MM.1S (cell line): ENCODE measurements at places on chromosomes 1 and 21.

- no peak for DNase-seq
Measured at GRCh38 chr1:5272325-5272724, 617.9 kb downstream of the AJAP1 start.

- DNase-seq: peak; percentile 21
Measured at GRCh38 chr1:52195161-52195560, 53.3 kb downstream of the ZFYVE9 start.

DNA sequence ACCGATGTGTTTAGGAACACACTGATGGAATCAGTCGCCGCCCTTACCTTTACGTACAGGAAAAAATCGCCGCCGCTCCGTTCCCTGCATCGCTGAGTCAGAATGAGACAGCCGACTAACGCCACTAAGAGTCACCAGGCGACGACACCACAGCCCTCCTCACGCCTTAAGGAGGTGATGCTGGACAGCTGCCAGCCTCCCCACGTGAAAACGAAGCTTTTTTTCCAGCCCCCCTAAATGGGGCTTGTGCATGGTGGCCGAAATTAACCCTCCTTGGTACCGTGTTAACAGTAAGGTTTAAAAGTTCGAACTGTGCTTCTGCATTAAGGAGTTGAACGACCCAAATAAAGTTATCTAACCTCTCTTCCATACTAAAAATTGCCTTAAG lies 511 bp downstream of the DNTTIP2 start:
- DNase-seq: peak; percentile 30

- DNase-seq: no peak
Measured at GRCh38 chr1:15176898-15177665, 23.5 kb downstream of the TMEM51 start.

- no peak for DNase-seq
Measured at GRCh38 chr1:35452106-35452774, 105.0 kb downstream of the KIAA0319L start.

GRCh38 chr1:12038356-12039163 lies 19.3 kb downstream of the MIIP start:
- no peak for DNase-seq

- DNase-seq: no peak
Measured at GRCh38 chr1:33182896-33183295, 1.1 kb upstream of the TRIM62 start.

GRCh38 chr1:167126317-167126716 lies 32.4 kb downstream of the STYXL2 start:
- no peak for DNase-seq

- no peak for DNase-seq
Measured at GRCh38 chr1:204711947-204712701, 26.6 kb upstream of the LRRN2 start.

GRCh38 chr1:154669464-154670282 lies 61.7 kb upstream of the ADAR start:
- DNase-seq: peak; percentile 95

DNA sequence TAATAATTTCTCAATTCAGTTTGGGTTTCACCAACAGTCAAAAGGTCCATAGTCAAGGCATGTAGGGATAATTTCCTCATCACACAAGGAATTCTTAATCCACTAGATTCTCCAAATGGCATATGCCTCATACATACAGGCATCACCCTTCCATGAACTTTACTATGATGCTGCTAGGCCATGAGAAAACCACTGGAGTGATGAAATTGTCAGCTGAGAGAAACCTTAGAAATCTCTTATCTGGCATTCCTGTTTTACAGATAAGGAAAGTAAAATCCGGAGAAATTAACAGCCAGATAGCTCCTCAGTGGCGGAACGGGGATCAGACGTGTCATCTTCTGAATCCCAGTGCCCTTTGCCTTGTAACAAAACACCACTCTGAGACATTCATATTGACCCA lies 274.4 kb downstream of the NTNG1 start:
- DNase-seq: no peak

- no peak for DNase-seq
Measured at GRCh38 chr1:101667761-101668160, 329.0 kb downstream of the OLFM3 start.

GRCh38 chr1:225735252-225736149 lies 42.1 kb upstream of the SRP9 start:
- no peak for DNase-seq

- DNase-seq: no peak
Measured at GRCh38 chr1:109764561-109765482, 1.1 kb upstream of the EPS8L3 start.

GRCh38 chr1:225830841-225831240 lies 20.9 kb downstream of the EPHX1 start:
- no peak for DNase-seq

GRCh38 chr1:208057056-208057455 lies 146.1 kb upstream of the CD34 start:
- DNase-seq: no peak

DNA sequence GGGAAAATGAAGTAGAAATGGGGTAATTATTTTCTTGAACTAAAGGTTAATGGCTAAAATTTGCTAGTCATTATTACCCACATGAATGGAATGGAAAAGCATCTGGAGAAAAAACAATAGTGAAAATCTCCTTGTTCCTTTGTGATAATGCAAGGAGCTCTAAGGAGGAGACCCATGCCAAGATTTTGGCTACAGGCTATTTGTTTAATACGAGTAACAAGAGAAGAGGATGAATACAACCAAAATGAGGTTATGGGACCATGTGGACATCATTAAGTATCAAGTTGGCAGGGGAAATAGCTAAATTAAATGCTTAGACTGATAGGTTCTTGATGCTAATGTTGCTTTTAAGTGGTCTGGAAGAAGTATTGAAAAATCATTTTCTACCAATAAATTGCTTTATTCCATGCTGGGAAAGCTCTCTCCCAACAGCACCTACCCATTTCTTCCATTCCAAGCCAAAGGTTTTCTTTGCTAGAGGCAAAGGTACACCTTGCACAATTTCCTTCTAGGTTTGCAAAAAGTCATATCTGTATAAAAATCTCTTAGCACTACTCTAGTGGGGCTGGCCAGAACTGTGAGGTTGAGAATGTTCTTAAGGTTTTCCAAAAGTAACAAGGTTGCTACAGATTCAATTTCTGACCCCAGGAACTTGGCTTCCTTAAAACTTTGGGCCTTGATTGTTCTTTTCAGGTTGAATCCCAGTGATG lies 100.2 kb downstream of the SMYD2 start:
- no peak for DNase-seq

GRCh38 chr1:151720125-151720524 lies 1.2 kb upstream of the RIIAD1 start:
- DNase-seq: no peak

GRCh38 chr1:172708452-172708851 lies 49.5 kb downstream of the FASLG start:
- no peak for DNase-seq

- DNase-seq: no peak
Measured at GRCh38 chr1:233368106-233368788, 40.7 kb downstream of the MAP3K21 start.

GRCh38 chr1:112453876-112454275 lies 54.9 kb upstream of the WNT2B start:
- no peak for DNase-seq

DNA sequence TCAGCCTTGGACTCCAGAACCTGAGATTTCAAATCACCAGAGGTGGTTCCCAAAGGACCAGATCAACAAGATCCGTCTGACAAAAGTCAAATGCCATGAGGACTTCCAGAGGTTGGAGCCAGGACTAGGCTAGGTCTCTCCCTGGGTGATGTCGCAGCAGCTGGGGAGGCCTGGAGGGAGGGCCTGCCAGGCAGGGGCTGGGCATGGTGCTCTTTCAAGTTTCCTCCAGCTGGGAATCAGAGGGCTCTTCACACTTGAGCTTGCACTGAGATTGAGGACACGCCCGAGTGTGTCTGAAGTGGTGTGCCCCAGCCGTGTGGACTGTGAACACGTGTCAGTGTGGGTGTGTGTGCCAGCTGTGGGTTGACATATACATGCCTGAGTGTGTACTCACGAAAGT lies 21.3 kb upstream of the RSPO1 start:
- DNase-seq: no peak

GRCh38 chr1:38651669-38652068 lies 207.9 kb downstream of the RRAGC start:
- DNase-seq: no peak

- DNase-seq: no peak
Measured at GRCh38 chr1:40530735-40531380, 579 bp upstream of the ZNF684 start.

GRCh38 chr1:17994046-17994445 lies 113.6 kb upstream of the IGSF21 start:
- DNase-seq: no peak

- no peak for DNase-seq
Measured at GRCh38 chr21:45458281-45459170, 53.6 kb downstream of the COL18A1 start.

DNA sequence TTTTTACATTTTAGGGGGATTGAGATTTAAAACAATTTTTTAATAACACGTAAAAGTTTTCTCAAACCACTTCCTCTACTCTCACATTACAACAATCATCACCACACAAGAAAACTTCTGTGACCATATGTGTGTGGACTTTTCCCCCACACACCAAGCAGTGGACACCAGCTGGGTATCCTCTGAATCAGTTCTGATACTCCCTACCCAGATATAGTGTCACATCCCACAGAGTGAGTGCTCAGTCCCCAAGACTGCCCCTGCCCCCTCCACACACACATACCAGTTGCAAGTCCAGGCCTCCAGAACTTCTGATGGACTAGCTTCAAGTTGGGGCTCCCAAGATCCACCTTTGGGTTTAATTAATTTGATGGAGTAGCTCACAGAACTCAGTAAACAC lies 53.3 kb upstream of the QSOX1 start:
- no peak for DNase-seq

GRCh38 chr1:59415286-59415850 lies 118.5 kb downstream of the FGGY start:
- DNase-seq: no peak
